ENCODE measurements at places on chromosomes 6 and 20.

DNA sequence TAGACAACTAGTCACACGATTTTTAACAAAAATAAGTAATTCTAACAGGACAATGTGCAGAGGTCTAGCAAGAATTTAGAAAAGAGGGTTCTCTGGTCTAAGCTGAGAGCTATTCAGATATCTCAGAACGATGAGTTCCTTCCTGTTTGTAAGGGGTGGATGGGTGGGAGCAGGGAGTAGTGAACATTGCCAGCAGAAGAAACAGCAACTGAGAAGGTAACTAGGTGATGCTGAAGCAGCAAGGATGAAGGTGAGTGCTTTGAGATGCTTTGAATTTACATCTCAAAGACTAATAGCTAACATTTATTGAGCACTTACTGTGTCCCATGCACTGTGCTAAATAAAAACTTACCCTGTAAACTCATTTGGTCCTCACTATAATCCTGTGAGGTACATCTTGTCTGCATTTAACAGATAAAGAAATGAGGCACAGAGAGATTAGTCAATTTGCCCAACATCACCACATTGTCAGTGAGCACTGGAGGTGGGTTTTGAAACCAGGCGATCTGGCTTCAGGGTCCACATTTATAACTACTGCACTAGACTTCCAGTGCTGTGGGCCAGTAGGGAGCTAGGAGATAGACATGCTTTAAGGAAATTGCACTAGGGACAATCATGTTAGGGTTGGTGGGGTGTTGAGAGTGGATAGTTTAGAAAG is 15.7 kb downstream of the BRD2 start:
- no peak for DNase-seq

DNA sequence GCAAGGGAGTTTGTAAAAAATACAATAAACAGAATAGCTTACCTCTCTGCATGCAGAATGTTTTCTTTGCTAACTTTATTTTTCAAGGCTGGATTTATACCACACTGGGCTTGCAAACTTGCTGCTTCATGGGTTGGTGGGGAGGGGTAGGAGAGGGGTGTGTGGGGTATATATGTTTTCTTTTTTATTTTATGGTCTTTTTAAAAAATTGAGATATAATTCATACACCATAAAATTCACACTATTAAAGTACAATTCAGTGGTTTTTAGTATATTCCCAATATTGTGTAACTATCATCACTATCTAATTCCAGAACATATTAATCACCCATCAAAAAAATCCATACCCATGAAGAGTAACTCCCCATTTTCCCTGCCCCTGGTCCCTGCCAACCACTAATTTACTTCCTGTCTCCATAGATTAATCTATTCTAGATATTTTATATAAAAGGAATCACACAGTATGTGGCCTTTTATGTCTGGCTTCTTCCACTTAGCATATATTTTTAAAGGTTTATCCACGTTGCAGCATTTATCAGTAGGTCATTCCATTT is 14.3 kb upstream of the TRPC4AP start:
- no peak for DNase-seq

DNA sequence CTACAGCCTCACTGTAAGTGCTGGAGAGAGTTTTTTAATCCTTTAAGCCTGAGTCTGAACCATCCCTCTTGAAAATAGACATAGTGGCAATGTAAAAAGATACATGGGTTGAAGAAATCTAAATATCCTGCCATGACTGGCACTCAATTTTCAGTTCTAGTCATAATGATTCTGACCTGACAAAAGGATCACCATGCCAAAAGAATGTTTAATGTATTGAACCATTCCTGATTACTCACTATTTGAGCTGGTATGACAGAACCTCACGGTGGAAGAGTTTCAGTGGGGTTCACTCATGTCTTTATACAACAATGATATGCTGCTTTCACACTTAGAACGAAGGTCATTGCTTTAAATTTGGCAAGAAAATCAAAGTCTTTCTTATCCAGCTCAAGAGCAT is 93.4 kb downstream of the HIVEP2 start:
- no peak for DNase-seq

GRCh38 chr6:105209950-105210706 is 30.3 kb upstream of the POPDC3 start:
- peak; percentile 74 for DNase-seq

DNA sequence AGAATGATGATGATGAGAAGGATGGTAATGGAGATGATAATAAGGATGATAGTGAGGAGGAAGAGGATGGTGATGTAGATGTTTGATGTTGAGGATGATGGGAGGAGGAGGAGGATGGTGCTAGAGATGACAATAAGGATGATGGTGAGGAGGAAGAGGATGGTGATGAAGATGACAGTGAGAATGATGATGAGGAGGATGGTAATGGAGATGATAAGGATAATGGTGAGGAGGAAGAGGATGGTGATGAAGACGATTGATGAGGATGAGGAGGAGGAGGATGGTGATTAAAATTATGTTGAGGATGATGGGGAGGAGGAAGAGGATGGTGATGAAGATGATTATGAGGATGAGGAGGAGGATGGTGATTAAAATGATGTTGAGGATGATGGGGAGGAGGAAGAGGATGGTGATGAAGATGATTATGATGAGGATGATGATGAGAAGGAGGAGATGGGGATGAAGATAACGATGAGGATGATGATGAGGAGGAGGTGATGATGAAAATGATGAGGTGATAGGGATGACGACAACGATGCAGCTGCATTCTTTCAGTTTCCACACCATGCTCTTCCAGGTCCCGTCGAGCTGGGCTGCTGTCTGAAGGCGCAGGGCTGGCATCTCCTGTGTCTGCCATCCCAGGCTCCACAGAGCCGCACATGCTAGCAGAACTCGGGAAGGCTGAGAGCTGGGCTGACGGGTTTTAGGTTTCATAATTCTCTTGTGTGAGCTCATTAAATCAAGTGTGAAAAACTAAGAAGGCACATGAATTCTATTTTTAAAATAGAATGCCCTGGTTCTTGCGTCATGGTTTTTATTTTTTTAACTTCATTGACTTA is 274.9 kb downstream of the SMOC2 start:
- DNase-seq = no peak

GRCh38 chr6:106617302-106617701 is 12.0 kb downstream of the RTN4IP1 start:
- no peak for DNase-seq

GRCh38 chr6:114428341-114428740 is 85.5 kb upstream of the HS3ST5 start:
- DNase-seq = no peak

DNA sequence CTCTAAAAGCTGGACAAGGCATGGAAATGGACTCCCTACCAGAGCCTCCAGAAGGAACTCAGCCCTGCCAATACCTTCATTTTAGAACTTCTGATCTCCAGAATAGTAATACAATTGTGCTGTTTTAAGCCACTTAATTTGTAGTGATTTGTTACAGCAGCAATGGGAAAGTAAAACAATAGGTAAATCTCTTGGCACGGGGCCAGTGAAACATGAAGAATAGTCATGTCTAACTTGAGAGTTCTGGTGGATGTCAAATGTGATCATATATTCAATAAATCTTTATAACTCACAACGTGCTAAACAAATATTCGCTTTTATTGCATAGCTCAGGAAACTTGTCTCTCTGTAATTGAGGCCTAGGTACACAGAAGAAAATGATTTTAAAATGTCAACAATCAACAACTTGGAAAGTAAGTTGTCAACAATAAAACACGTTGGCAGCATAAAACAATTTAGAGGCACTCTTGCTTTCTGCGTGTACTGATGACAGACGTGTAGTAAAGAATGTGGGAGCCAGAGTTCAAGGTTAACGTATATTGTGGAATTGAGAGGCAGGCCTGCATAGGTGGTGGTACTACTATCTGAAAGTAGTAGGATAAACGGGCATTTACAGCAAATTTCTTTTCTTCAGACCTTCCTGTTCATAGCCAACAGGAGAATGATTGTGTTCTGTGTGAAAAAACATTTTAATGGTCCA is 140.5 kb upstream of the OPRM1 start:
- no peak for DNase-seq

All from stromal cell of bone marrow (primary cell).